ENCODE measurements at places on chromosomes 7 and 10.

GRCh38 chr7:67571026-67571545, 574.5 kb downstream of the TYW1 start:
- DNase-seq: no peak

DNA sequence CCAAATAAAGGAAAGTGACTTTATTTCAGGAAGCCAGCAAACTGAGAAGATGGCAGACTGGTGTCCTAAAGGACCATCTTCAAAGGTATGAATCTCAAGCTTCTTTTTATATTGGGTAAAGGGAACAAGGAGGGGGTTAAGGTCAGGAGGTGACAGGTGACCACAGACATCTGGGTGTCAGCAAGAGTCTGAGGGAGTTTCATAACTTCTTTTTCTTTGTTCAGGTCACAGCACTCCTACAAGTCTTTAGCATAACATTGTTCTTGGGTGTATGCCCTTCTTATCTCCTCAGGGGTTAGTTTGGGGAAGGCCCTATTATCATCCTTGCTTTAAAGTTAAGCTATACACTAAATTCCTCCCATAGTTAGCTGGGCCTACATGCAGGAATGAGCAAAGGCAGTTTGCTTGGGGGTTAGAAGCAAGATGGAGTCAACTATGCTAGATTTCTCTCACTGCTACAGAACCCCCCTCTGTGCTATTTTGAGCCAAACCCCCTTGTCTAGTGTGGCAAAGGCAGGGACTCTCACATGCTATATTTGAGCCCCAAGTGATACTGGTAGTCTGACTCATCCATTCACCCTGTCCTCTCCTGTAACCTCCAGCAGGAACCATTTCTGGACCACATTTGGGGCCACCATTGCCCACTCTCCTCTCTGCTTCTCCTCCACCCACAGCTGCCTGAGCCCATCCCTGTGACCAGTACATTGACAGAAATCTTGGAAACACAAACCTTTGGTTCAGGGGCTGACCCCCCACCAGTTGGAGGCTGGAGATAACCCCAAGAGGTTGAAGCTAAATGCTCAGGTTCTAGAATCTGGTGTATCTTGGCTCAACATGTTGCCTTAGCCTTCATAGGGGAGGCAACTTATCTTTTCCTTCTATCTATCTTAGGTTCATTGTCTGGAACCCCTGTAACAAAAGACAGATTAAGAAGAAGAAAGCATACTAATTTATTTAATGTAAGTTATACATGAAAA, 55.5 kb upstream of the LRGUK start:
- DNase-seq: no peak

GRCh38 chr7:151699928-151700319, 177.0 kb downstream of the PRKAG2 start:
- no peak for DNase-seq

GRCh38 chr10:132199268-132199853, 12.6 kb downstream of the DPYSL4 start:
- no peak for DNase-seq

DNA sequence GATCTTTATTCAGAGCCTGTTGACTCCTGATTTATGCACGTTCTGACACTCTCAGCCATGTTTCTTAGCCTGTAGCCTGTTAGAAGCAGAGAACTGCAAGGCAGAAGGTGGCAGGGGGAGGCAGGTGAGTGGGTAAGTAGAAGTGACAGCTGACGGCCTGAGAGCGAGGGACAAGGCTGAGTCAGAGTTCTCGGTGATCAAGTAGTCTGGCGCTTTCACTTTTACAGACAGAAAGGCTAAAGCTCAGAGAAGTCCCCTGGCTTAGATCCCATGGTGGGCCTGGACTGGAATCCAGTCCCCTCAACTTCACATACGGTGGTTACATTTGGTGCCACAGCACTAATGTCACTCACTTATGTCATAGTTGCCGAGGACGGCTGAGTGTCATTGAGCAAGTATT, 139.0 kb downstream of the TACC2 start:
- no peak for DNase-seq

- no peak for DNase-seq
These were observed 202.9 kb downstream of the RPS24 start for GRCh38 chr10:78236416-78237015.

DNA sequence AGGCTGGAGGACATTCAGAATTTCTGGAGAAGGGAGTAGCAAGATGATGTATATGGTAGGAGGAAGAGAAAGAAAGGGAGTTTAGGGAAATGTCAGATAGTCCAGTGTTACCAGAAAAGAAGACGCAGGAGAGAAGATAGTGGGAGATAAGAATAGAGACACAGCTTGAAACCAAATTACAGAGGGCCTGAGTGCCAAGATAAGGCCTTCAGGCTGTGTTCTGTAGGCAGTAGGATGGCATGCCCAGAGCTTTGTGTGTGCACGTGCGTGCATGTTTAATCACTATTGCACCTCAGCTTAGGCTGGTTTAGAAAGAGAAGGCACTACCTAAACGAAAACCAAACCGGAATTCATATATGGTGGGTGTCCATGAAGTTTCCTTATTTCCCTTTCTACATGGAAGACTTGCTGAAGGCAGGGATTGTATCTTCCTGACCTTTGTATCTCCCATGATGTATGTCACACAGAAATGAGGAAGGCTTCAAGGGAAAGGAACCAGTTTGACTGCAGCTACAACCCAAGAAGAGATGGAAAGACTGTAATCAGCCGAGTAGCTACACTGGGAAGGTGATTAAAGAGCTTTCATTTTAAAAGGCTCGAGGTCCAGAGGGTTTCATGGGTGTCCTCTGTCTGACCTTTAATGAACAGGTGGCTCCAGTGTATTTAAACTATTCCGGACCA, 35.8 kb upstream of the BHLHA15 start:
- DNase-seq: no peak

- no peak for DNase-seq
These were observed 944 bp downstream of the AVL9 start for GRCh38 chr7:32496052-32496813.

DNA sequence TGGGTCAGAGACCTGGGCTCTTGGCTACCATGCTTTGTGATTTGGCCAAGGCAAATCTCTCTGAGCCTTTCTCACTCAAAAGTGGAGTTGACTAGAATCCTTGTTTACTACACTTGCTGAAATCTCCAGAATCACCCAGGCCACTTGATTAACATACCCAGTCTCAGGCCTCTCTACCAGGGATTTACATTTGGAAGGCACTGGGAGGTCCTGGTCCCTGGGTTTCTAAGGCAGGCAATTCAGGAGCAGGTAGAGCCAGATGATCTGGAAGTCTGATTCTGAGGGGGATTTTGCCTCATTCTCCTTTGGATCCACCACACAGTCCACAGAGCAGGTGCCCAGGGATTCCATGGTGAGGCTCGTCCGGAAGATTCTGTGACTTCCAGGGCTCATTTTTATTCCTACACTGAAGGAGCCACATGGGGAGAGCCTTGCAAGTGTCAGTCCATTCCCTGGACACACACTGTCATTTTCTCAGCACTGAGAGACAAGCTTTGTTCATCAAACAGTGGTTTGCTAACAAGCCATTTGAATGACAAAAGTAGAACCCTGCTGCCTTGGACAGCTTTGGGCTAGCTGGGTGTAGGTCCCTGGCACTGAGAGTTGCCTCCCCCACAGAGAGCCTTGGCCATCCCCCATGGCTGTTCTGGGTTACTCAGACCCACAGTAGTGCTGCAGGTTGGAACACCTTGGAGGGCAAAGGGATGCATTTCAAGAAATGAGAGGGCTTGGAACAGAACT, 74.2 kb downstream of the NOC3L start:
- no peak for DNase-seq

GRCh38 chr10:110323503-110323902, 18.8 kb upstream of the SMNDC1 start:
- no peak for DNase-seq

- DNase-seq: no peak
These were observed 42.5 kb downstream of the SYPL1 start for GRCh38 chr7:106069471-106070200.

DNA sequence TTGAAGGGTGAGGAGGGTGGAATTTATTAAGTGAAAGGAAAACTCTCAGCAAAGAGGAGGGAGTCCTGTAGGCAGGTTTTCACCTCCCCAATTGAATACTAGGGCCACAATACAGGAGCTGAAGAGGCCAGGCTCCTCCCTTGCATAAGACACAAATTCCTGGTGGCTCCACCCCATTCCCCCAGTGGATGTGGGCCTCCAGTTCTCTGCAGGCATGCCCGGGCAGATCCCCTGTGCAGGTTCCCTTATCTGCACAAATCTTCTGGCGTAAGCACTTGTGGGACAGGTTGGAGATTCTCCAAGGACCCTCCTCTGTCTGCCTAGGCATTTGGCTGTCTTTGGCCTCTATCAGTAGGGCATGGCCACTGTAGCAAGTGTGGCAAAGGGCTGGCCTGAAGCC, 847.1 kb upstream of the MBL2 start:
- DNase-seq: no peak

DNA sequence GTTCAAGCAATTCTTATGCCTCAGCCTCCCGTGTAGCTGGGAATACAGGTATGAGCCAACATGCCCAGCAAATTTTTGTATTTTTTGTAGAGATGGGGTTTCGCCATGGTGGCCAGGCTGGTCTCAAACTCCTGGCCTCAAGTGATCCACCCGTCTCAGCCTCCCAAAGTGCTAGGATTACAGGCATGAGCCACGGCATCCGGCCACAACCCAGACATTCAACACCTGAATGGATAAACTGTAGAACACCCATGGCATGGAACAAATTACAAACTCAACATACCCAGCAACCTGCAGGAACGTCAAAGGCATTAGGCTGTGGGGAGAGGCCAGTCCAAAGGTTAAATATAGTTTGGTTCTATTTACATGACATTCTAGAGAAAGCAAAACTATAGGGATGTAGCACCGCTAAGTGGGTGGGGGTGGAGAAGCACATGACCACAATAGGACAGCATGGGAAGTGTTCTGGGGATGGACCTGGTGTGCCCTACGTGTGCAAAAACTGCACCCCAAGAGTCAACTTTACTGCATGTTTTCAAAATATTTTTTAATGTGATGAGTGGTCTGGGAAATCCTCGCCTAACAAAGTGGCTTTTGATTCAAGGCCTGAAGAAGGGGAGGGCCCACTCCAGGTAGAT, 6.5 kb upstream of the PGAM2 start:
- DNase-seq: no peak

GRCh38 chr10:6305401-6306321, 102.9 kb downstream of the PFKFB3 start:
- no peak for DNase-seq

- no peak for DNase-seq
These were observed 29.5 kb upstream of the DNAAF5 start for GRCh38 chr7:696812-697551.

DNA sequence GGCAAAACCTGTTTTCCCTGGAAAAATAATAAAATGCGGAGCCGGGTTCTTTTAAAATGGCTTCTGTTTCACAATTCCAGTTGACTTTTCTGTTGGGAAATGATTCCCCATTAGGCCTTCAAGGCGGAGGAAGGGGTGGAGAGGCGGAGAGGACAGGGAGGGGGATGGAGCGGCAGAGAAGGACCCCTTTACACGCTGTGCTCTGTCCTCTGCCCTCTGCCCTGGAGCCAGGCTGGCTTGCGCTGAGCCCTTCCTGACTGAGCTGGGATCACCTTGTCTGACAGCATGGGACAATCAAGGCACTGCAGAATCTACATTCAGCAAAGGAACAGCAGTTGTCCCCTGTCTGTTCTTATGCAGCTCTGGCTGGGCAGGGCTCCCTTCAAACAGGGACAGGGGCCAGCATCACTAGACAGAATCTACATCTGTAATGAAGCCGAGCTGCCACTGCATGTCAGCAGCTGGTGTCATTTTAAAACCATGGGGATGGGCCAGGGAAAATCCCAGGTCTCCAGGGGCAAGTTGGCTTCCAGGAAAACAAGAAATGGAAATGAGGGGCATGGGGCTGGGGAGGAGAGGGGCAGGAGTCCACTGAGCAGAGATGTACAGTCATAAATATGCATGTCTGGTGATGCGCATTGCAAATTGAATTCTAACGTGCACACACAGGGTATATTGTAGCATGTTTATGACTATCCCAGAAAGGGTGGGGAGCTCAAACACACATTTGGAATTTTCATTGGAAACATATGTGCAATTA, 120.0 kb downstream of the MKX start:
- DNase-seq: no peak

GRCh38 chr7:33854801-33855350, 50.5 kb upstream of the BMPER start:
- no peak for DNase-seq

GRCh38 chr7:135714534-135715009, 13.4 kb downstream of the SLC13A4 start:
- DNase-seq: no peak

DNA sequence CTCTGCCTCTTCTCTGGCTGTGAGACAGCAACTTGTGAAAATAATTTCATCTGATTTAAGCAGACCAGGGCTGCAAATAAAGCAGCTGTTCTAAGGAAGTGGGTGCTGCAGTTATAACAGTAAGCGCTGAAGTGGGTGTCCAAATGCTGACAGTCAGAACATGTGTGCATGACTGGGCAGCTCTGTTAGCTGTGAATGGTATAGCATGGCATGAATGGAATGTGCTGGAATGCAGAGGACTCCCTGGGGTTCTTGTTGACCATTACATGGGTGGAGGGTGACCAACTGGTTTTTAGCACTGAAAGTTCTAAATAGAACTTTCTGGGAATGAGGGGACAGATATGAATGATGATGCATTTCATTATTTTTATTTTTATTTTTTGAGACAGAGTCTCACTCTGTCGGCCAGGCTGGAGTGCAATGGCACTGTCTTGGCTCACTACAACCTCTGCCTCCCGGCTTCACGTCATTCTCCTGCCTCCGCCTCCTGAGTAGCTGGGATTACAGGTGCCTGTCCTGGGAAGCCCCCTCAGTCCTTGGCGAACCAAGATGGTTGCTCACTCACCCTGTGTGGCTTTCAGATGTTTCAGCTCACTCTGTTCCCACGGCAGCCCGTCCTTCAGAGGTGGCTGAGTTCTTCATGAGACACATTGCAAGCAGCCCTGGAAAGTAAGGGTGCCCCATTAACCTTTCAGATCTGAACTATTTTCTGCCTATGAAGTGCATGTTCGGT, 319.8 kb upstream of the PHYHIPL start:
- no peak for DNase-seq

DNA sequence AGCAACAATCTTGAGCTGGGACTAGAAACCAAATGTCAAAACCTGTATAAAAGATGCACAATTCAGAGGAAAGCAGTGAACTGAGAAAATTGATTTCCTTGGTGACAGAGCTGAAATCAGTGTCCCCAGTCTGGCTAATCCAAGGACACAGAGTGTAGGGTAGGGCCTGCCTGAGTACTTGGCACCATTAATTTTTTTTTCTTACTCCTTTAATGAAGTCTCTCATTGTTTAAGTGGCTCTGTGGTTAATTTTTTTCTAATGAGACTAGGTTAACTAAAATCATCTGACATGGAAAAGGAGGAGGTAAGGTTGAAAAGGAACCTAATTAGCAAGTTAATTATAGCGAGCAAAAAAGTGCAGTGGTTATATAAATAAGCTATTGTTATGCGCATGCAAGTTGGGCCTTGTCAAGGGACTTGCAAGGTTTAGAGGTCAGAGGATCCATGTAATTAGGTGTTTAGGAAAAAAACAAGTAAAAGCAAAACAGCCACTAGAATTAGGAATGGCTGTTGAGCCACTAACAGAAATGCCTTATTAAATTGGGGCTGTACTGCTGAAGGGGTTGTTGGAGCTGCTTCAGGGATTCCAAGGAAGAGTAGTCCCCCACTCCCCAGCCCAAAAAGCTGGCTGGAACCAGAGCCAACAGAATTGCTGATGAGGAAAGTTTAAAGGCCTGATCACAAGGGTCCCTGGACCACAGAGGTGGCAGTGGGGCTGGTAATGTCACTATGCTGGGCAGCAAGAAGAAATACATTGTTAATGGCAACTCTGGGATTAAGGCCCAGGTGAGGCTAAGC, 58.9 kb upstream of the STRIP2 start:
- DNase-seq: no peak

GRCh38 chr10:77643795-77644468, 6.3 kb upstream of the KCNMA1 start:
- no peak for DNase-seq
